ENCODE measurements at places on chromosomes 16 and 17.

DNA sequence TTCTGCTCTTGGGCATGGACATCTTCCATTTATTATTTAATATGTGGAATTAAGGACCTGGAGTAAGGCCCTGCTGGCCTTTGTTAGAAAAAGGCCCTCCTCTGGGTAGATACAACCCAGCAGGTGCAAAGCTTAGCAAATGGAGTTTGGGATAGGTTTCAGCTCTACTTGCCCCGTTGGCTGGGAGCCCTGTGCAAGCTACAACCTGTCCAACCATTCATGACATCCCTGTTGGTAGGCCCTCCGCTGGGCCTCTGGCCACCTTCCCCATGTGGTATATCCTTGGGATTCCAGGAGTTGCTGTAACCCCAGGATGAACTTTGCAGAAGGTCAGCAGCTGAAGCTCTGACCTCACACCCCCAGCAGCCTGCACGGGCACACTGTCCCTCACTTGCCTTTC, 6.4 kb downstream of the NGFR start:
- DNase-seq: no peak

GRCh38 chr17:10349403-10349802, 23.4 kb downstream of the MYH13 start:
- no peak for DNase-seq

DNA sequence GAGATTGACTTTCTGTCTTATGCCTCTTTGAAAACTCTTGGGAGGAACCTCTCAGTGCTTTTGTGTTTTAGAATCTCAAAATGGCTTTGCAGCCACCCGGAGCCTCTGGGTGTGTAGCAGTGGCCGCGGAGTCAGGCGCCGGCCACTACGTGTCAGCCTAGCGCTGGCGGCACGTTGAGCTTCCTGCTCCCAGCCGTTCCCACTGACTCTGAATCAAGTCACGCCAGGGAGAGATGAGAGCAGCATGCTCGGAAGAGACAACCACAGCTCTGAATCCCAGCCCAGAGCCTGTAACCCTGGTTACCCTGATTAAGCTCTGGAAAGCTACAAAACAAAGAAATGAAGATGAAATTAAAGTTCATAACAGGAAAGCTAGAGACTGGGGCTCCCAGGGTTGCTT, 97.4 kb upstream of the CACNG5 start:
- DNase-seq: no peak

DNA sequence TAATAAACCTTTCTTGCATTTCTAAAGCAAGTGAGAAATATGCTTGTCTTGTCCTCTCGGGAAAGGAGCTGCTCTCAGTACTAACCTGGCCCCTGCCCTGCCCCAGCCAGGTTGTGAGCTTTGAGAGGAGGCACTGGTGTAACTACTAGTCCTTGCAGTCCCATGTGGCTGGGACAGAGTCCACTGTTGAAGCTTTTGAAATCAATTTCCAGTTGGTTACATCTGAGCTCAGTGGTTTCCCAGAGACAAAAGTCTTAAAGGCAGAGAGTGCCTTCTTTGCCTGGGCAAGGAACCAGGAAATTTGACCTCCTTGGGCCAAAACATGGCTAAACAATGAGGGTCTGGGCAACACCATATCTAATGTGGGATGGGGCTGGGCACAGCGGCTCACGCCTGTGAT, 48.7 kb downstream of the GSG1L start:
- DNase-seq: no peak

- DNase-seq: peak; percentile 56
These were observed 438 bp downstream of the GRN start for GRCh38 chr17:44345454-44346026.

DNA sequence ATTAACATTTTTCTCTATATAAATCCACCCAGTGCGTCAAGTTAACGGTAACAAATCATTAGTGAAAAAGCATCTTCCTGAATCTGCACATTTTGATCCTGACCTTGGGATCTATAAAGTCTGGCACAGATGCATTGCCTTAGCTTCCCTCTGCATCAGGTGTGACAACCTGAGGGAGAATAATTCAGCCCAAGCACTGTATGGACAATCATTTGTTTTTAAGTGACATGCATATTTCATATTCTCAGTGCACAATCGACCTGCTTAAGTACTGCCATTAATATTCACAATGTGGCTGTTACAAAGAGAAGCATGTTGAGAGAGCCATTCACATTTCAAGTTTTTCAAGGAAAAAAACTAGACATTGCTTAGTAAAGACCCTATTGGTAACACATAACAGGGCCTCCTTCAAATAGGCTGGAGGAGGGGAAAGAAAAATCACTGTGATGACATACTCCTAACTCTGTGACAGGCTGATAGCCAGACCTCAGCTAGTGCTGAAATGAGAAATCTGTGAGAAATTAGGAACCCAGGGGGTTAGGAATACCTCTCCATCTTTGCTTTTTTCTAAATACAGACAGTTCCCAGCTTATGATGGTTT, 505.3 kb upstream of the CDH5 start:
- no peak for DNase-seq

DNA sequence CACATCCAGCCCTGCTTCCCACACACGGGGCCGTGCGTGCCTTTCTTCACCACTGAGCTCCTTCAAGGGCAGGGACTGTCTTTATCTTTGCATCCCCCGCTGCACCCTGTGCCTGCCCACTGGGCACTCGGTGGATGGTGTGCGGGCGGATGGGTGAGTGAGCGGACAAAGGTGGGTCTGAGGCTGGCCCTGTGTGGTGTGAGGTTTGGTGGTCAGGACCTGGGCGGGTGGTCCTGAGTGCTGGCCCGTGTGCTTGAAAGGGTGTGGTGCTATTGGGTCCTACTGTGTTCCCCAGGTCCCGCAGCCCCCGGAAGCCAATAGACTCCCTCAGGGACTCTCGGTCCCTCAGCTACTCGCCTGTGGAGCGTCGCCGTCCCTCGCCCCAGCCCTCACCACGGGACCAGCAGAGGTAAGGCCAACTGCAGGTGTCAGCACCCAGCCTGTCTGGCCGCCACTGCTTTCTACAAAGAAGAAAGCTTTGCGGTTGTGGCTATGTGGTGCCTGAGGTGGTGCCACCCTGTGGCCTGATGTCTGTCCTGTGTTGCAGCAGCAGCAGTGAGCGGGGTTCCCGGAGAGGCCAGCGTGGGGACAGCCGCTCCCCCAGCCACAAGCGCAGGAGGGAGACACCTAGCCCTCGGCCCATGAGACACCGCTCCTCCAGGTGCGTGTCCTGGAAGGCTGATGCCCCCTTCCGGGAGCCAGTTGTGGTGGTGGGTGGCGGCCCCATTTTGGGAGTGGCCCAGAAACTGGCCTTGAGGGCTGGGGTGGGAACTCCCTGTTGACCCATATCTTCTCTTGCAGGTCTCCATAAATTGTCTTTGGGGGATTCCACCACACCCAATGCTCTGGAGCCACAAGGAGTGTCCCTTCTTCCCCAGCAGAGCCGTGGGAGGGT, 6.8 kb downstream of the ELOB start:
- no peak for DNase-seq

GRCh38 chr17:34252444-34253138, 2.5 kb upstream of the CCL2 start:
- no peak for DNase-seq

DNA sequence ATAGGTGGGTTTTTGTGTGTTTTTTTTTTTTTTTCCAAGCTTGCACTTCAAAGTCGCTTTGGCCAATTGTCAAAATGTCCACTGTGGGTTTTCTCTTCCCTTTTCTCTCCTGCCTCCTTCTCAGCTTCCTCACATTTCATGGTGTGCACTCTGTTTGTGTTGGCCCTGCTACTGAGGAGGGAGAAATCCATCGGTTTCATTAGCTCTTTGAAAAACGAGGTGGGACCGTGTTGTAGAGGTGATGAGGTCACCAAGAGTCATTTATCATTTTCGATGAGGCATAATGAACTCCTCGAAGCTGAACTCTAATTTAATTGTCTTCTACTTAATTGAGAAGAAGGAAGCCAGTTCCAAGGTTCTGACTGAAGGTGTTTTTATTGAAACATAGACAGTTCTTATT, 174.4 kb upstream of the TOX3 start:
- no peak for DNase-seq

DNA sequence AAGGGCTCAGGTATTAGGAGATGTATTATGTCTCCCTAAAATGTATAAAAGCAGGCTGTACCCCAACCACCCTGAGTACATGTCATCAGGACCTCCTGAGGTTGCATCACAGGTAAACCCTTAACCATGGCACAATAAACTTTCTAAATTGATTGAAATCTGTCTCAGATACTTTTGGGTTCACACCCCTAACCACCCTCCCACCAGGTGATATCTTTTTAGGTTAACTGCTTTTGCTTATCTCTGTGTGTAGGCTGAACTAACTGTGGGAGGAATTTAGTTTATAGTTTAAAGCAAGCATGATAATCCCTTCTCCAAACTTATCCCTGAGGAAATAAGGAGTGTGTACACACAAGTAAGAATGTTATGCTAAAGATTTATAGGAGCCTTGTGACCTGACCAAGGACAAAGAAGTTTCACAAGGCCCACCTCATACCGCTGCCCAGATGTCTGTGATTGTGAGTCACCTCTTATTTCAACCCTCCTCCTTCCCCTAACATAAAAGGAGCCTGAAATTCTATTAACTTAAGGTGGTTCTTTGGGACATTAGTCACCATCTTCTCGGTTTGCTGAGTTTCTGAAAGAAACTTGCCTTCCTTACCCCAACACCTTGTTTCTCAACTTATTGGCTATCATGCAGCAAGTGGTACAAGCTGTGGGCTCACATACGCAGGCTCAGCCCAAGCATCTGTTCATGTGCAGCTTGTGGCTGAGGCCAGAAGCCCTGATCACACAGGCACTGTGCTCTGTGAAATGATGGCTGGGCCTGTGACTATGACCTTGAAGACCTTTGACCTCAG, 11.3 kb downstream of the PRSS22 start:
- DNase-seq: no peak
